CD4-positive, CD25-positive, alpha-beta regulatory T cell (primary cell): ENCODE measurements at places on chromosomes 11 and 22. TPM values are rescaled to one million over a fixed set of nuclear protein-coding genes. Genes with fewer than 3 reads are reported as not detected.
A peak's percentile ranks its signal among the peaks of the same experiment; 100 is the strongest.

DNA sequence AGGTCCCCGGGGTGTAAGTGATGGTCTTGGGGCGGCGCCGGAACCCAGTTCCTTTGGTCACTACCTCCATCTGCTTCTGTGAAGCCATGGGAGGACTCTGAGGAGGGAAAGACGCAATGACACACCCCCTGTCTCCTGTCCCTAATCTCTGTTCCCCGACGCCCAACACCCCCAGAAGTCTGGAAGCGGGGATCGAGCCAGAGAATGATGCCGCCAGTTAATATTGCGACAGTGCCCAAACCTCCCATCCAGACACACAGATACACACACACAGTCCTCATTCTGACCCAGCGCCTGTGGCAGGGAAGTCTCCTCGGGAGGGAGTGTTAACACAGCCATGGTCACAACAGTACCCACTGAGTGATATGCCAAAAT is 352 bp downstream of the C22orf23 start:
- no peak overlapping the region for H3K27ac ChIP-seq
- H3K36me3 ChIP-seq: peaks cover 16% of the 10 kb centered on the region
- peaks cover 24% of the 10 kb centered on the region for H3K4me1 ChIP-seq
- H3K4me3 ChIP-seq: peak overlapping the region; percentile 92
- H3K27me3 ChIP-seq: peaks cover 4% of the 10 kb centered on the region
- no peak for DNase-seq

- no peak for DNase-seq
- no peak overlapping the region for H3K27ac ChIP-seq
- H3K36me3 ChIP-seq: peaks cover 30% of the 10 kb centered on the region
- no peaks in the 10 kb centered on the region for H3K4me1 ChIP-seq
- H3K27me3 ChIP-seq: no peaks in the 10 kb centered on the region
Measured at GRCh38 chr11:35725885-35726284, 63.3 kb downstream of the TRIM44 start.

GRCh38 chr22:37967147-37967546 is 13.6 kb downstream of the POLR2F start:
- H3K4me1 ChIP-seq: no peaks in the 10 kb centered on the region
- no peak overlapping the region for H3K27ac ChIP-seq
- DNase-seq: no peak
- H3K27me3 ChIP-seq: no peaks in the 10 kb centered on the region
- H3K4me3 ChIP-seq: no peak overlapping the region

The ADAMTS8 gene
- not detected for total RNA-seq
